ENCODE measurements at places on chromosomes 7 and 10. TPM values are rescaled to one million over a fixed set of nuclear protein-coding genes. Genes with fewer than 3 reads are reported as not detected.

HYAL4 gene
- 0.11 TPM for total RNA-seq

TET1 gene
- total RNA-seq: 24.4 TPM

NPVF gene
- 0.17 TPM for total RNA-seq

SPDYE11 gene
- total RNA-seq: 0.06 TPM

GRID2IP gene
- 0.39 TPM for total RNA-seq

POU6F2 gene
- 1.3 TPM for total RNA-seq

IL6 gene
- total RNA-seq: not detected

HABP2 gene
- 0.11 TPM for total RNA-seq

RNF133 gene
- 1.2 TPM for total RNA-seq

GPR22 gene
- 38.2 TPM for total RNA-seq

Data from spinal cord (tissue), 10 donors.